Fibroblast of skin of abdomen (primary cell): ENCODE measurements at places on chromosomes 11 and 22.

- no peak for DNase-seq
Measured at GRCh38 chr22:37860796-37861421, 11.7 kb downstream of the EIF3L start.

- DNase-seq: no peak
Measured at GRCh38 chr11:64870176-64870892, 8.1 kb downstream of the EHD1 start.

DNA sequence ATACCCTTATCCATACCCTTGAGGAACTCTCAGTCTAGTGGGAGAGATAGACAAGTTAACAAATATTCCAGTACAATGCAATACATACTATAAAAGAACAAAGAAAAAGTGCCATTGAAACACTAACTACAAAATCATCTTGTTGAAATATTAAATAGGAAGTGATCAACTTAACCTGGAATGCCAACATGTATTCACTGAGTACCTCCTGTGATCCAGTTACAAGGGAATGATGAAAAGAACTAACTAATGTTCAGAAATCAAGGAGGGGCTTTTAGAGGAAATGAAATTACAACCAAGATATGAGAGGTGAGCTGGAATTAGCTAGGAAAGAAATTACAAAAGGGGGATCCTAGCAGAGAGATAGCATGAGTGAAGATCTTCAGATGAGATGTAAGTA, 6.2 kb upstream of the FIBIN start:
- no peak for DNase-seq

GRCh38 chr22:40397396-40397795, 27.0 kb downstream of the SGSM3 start:
- DNase-seq: peak; percentile 17

GRCh38 chr11:10267821-10268220, 26.2 kb downstream of the SBF2 start:
- DNase-seq: peak; percentile 53

- DNase-seq: no peak
Measured at GRCh38 chr11:77167111-77167626, 39.1 kb downstream of the MYO7A start.

GRCh38 chr22:26471522-26471921, 12.1 kb downstream of the HPS4 start:
- DNase-seq: peak; percentile 92

GRCh38 chr11:61193596-61193995, 9.7 kb upstream of the PGA3 start:
- DNase-seq: no peak

DNA sequence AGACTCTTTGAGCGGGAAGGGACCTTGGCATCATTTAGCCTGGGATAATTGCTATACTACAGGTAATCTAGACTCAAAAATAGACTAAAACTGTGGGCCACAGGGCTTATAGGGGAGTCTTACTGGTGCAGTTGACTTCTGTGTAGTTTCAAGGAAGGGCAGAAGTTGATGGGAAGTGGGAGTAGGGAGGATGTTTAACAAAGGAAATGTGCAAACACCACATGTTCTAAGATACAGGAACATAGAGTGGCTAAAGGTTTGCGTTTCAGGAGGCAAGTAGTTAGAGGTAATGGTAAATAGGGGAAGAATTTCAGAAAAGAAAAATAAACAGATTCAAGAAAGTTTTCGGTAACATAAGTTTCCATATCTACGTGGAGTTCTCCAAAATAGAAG, 14.4 kb upstream of the SORL1 start:
- no peak for DNase-seq

GRCh38 chr11:68988491-68988890, 7.7 kb upstream of the MRGPRD start:
- DNase-seq: no peak

DNA sequence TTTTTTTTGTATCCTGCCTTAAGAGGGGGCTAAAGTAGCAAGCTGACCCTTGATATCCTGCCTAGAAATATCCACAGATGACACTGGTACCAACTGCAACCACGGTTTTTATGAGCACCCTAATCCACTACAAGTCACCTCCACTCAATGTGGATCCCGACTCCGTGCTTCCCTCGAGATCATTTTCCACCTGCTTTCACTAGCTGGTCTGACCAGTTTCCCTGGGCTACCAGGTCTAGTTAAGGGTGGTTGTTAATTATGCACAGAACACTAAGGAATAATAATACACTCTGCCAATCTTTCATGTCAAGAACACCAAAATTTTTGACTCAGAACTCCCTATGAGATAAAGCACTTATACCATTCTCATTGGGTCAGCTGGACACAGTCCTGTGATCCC, 82.3 kb downstream of the ABTB2 start:
- no peak for DNase-seq

GRCh38 chr11:109401545-109401944, 20.4 kb upstream of the C11orf87 start:
- no peak for DNase-seq

GRCh38 chr11:69540118-69541000, 58.9 kb downstream of the LINC01488 start:
- no peak for DNase-seq

- no peak for DNase-seq
Measured at GRCh38 chr11:19450282-19450681, 209.5 kb upstream of the E2F8 start.

- DNase-seq: peak; percentile 85
Measured at GRCh38 chr11:104668797-104669463, 229.3 kb downstream of the CASP12 start.

DNA sequence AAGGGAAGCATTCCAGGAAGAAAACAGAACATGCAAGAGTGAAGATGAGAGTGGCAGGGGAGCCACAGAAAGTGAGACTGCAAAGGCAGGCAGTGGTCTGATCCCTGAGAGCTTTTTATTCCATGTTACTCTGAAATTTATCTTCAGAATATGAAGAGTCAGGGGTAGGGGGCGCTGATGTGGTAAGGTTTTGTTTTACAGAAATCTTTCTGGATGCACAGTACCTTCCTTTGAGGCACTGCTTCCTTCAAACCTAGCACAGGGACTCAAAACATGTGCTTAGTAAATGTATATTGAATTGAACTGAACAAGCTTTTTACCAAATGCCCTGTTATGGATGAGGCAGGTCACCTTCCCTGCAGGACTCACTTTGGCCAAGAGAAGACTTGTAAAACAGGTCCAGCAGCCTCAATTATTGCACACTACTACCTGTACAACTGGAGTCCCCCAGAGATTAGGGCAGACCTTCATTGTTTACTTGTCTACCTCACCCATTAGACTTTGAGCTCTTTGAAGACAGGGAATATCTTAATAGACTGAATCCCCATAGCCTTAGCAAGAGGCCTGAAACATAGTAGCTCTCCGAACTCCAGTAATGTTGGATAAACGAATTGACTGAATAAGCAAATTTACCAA, 2.2 kb downstream of the PAK1 start:
- no peak for DNase-seq

DNA sequence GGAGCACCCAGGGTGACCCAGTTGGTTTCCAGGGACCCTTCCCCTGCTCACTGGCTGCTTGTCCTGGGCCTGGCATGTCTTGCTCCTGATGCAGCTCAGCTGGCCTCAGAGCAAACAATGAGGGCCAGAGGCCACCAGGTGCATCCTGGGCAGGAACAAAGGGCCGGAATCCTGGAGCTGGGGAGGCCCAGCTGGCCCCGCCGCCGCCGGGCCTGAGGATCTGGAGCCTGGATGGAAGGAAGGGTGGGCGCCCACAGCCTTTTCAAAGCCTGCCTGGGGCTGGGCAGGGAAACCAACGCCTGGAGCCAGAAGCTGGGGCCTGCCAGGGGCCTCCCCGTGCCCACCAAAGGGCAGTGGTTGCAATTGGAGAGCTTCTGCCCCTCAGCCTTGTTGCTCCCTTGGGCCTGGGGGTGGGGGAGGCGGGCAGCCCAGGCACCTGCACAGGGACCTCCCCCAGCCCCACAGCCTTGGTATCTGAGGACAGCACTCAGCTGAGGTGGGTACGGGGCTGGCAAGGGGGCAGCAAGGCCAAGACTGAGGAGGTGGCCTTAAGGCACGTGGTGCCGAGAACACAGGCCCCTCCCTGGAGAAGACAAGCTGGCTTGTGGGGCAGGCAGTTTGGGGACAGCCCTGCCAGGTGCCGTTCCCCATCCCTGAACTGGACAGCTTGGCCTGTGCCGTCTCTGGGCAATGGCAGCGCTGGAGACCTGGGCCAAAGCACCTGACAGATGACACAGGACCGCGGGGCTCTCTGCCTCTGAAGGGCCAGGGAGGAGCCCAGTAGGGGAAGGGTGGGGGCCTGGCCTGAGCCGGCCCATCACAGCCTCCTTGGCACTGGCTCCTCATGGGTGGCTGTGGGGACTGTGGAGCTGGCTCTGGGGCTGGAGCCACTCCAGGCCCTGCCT, 7.1 kb upstream of the ADORA2A start:
- no peak for DNase-seq

DNA sequence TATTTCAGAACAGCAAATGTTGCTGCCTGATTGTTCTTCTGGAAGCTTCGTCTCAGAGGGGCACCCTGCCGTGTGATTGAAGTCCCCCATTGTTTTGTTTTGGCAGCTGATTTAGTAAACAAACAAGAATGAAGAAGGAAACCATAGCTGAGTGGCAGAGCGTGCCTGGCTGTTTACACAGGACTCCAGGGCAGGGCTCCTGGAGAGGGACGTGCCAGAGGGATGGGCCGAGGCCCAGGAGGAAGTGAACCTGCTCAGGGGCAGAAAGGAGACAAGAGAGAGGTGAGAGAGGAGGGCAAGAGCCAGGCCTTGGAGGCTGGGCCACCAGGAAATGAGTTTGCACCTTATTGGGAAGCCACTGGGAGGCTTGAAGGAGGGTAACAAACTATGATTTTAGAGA, 85.5 kb upstream of the B3GAT1 start:
- no peak for DNase-seq

GRCh38 chr11:123851110-123851509, 34.4 kb downstream of the TMEM225 start:
- DNase-seq: no peak

DNA sequence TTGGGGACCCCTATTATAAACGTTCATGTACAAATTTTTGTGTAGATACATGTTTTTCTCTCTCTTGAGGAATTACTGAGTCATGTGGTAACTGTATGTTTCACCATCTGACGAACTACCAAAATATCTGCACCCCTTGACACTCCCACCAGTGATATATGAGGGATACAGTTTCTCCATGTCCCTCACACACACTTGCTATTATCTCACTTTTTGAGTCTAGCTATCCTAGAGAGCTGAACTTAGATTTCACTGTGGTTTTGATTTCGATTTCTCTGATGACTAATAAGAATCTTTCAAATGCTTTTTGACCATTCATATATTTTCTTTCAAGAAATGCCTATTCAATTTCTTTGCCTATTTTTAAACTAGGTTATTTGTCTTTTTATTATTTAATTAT, 200.2 kb downstream of the PGR start:
- peak; percentile 65 for DNase-seq

DNA sequence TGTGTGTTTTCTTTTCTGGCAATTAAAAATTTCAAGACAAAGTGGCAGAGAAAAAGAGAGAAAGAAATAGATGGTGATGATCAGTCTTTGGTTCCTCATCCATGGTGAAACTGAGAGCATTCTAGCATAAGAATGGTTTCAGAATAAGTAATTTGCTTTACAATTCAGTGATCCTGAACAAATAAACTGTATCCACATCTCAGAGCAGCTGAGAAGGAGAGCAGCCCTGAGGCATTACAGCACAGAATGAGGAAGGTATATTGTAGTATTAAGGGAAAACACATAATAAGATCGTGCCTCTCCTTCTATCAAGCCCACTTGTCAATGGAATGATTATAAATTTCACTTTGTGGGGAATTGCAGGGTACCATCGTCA, 17.4 kb downstream of the LUZP2 start:
- DNase-seq: no peak
